ENCODE measurements at places on chromosomes 11 and 22.

- DNase-seq: no peak
Measured at GRCh38 chr11:77051511-77051910, 15.3 kb upstream of the CAPN5 start.

- no peak for DNase-seq
Measured at GRCh38 chr11:22657101-22657694, 9.2 kb upstream of the GAS2 start.

DNA sequence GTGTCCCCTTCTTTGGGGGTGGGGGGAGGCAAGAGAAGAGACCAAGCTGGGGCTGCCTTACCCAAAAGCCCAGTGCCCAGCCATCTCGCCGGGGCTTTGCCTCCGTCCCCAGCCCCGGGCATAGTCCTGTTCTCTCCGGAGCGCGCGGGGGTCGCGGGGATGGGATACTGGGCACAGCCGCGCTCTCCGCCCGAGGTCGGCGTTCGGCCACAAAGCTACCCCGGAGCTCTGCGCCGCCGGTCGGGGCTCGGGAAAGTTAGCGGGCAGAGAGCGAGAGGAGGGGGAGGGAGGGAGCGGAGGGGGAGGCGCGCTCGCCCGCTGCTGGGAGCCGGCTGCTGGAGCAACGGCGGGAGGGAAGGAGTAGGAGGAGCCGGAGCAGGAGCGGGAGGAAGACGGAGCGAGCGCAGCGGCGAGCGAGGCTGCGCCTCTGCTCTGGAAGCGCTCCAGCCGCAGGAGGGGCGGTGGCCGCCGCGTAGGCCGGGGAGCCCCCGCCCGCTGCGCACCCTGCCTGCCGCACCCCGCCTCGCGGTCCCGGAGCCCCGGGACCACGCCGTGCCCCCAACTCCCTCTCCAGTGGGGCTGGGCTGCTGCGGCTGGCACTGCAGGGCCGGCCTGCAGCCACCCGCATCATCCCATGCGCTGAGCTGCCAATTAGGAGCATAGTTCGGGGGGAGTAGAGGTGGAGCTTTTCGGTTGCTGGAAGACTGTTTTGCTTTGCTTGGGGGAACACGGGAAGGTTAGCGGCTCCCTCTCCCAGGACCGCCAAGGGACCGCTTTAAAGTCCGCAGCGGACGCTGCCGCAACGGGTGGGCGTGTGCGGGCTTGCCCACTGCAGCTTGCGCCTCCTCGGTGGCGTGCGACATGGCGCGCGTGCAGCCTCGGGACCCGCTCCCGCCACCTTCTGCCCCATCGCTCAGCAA, at the start of gene SCN4B:
Gene SCN4B, minus strand, starts transcription at position 272 of the 920 bp plus-strand sequence. Its CDS starts 150 bp downstream, at position 122.
- DNase-seq: no peak

GRCh38 chr22:24827296-24827695, 21.3 kb downstream of the SGSM1 start:
- no peak for DNase-seq

- no peak for DNase-seq
Measured at GRCh38 chr11:2999464-2999998, 7.4 kb upstream of the NAP1L4 start.

DNA sequence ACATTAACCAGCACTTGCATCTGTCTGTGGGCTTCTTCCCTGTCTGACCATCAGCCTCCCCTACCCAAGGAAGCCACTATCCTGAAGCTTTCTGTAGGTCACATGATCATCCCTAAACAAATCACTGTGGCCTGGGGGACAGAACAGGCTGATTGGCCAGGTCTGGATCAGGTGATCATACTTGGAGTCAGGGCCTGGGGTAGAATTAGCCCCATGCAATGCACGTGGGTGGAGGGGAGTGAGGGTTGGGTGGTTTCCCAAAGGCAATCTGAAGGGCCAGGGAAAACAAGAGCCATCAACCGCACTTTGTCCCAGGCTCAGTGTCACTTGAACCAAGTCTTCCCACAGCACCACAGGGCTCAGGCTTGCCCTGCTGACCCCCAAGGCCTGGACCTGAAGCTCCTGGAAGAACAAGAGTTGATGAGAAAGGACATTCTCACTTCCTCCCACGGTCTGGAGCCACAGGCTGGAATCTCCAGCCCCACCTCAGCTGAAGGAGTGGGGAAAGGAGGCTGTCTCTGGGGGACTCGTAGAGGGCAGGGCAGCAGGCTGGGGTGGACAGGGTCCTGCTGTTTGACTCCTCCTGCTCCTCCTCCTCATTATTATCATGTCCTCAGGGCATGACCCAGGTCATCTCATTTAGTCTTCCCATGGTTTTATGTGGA, 31.5 kb upstream of the TSPAN18 start:
- DNase-seq: no peak
